ENCODE measurements at places on chromosomes 12 and 14.

- no peak for DNase-seq
Observed at GRCh38 chr12:22333713-22334409, 646 bp downstream of the ST8SIA1 start.

DNA sequence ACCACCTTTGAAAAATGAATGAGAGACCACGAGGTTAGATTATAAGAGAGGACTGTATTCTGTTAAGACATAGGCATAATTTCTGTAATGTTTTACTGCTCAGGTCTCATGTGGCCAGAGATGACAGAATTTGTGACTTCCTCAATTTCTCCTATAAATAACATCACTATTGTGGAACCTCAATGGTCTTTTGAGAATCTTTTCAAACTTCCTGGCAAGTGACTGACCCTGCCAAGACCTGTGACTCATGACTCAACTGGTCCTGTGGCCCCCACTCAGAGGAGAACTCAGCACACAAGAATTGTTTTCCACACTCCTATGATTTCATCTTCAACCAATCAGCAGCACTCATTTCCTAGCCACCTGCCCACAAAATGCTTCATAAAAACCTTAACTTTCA is 508.2 kb upstream of the ATP2B1 start:
- DNase-seq: no peak

- no peak for DNase-seq
Observed at GRCh38 chr12:31584782-31585181, 6.2 kb downstream of the DENND5B start.

DNA sequence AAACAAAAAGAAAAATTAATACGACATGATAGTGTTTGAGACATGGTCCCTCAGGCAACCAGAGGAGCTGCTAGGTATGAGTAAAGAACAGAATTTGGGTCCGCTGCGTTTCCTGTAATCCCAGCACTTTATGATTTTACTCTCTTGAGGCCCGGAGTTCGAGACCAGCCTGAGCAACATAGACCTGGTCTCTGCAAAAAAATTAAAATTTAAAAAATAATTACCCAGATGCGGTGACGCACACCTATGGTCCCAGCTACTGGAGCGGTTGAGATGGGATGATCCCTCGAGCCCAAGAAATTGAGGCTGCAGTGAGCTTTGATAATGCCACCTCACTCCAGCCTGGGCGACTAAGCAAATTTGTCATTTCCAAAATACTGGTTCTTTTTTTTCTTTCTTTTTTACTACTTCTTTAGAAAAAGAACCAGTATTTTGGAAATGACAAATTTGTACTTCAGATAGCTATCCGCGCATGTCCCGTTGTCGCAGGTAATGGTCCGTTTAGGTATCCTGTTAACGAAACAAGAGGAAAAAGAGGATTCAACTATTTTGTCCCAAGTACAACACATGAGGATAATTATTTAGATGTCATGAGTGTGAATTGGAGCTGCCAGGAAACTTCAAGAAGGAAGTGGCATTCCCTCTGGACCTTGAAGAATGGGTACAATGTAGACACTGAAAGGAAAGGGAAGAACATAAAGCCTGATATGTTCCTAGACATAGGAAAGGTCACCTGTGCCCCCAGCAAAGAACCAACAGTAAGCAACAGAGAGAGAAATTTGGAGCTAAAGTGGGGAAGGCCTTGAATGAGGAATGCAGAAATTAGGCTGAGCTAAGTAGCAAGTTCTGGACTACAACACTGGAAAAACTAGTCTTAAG is 1.2 kb upstream of the HECTD1 start:
- no peak for DNase-seq

GRCh38 chr14:77064521-77065178 is 33.4 kb upstream of the CIPC start:
- peak; percentile 11 for DNase-seq

- DNase-seq: no peak
Observed at GRCh38 chr12:50065726-50066310, 8.4 kb downstream of the ASIC1 start.

- no peak for DNase-seq
Observed at GRCh38 chr12:21828779-21829178, 54.3 kb upstream of the KCNJ8 start.

DNA sequence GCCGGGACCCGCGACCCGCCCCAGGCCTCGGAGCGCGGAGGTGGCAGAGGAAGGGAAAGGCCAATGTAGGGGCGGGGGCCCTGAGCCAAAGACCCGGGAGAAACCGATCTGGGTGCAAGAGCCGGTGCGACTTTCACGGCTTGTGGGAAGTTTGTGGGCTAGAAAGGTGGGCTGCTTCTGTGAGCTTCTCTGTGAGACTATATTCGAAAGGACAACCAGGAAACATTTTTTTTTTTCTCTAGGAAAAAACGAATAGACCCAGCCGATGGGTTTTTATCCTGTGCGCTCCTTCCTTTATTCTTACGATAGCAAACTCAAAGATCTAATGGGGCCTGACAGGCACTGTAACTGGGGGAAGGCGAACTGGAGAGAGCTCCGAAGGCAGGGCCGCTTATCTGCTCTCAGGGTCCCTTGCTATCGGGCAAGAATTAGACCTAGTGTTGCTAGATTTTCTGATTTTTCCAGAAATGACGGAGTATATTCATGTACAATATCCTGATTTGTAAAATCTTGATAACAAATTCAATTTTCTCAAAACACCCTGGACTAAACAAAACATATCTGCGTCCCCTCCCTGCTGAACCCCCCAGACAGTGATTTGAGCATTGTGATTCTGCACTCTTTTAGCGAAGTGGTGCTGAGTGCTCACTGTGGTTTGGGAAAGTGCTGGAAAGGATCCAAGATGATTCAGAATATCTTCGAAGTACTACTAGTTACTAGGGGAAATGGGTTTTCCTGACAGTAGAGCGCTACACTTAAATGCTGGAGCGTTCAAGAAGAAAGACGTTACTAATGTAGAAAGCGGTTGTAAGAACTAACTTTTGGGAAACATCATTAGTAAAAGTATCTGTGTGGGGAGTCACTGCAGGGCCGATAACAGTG is 563 bp upstream of the STXBP6 start:
- DNase-seq: no peak

- no peak for DNase-seq
Observed at GRCh38 chr14:58607131-58607951, 30.4 kb upstream of the DACT1 start.
